Mesenteric fat pad (tissue), 1 donor: ENCODE measurements at places on chromosomes 3 and 15. TPM values are rescaled to one million over a fixed set of nuclear protein-coding genes. Genes with fewer than 3 reads are reported as not detected.

DNA sequence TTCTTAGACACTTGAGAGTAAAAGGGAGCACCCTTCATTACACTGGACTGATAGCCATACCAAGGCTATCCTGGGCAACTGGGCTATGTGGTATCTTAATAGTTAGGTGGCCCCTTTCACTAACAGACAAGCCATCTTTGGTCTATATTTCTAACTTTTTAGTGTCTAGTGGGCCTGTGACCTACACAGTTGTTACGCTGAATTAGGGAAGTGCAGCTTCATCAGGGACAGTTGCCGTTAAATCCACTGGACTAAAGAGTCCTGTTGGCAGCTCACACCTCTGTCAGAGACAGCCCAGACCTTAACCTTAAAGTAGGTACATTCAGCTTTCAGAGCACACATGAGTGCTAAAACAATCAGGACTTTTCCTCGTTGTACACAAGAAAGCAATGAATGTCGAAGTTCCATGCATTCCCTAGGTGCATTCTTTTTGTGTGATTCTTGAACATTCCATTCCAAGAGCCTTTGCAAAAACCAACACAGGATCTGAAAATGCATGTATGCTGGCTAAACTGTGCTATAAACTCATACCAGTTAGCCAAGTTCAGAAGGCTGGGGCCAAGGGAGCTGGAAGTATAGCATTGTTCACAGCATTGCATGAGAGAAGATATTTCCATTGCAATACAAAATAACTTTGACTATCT, 230.2 kb upstream of the EIF1B start:
- no peak for DNase-seq

- DNase-seq: no peak
These were observed 44.6 kb downstream of the EIF4E3 start for GRCh38 chr3:71680603-71681002.

- DNase-seq: no peak
These were observed 758 bp downstream of the SELENOK start for GRCh38 chr3:53890726-53891475.

GRCh38 chr15:84657748-84658079, 285 bp downstream of the NMB start:
- no peak for DNase-seq

The ADGRG7 gene
- total RNA-seq: not detected

The INKA1 gene
- 3.2 TPM for total RNA-seq

- DNase-seq: no peak
These were observed 56.4 kb upstream of the TAMM41 start for GRCh38 chr3:11903047-11903446.

The COX17 gene
- total RNA-seq: 48.4 TPM

DNA sequence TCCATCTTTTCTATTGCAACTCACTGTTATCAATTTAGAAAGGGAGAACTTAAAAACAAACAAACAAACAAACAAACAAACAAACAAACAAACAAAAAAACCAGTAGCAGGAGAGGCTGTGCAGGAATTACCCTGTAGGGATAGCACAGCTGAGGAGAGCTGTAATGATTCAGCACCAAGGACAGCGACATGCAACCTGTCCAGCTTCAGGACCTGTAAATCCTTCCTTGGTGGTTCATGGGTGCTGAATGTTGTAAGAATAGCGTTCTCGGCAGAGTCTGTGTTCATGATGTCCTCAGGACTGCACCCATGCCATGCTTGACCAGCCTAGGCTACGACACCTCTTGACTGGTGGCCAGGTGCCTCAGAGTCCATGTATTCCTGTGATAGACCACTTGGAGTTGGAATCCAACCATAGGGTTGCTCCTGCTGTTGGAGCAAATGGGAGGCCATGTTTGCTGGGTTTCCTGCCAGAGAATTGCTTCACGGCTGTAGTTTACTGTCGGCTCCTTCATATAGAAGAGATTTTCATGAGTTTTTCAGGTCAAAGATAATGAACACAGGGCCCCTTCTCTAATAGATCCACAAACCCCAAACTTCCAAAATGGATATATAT, 65.9 kb downstream of the CACNA2D3 start:
- DNase-seq: no peak

DNA sequence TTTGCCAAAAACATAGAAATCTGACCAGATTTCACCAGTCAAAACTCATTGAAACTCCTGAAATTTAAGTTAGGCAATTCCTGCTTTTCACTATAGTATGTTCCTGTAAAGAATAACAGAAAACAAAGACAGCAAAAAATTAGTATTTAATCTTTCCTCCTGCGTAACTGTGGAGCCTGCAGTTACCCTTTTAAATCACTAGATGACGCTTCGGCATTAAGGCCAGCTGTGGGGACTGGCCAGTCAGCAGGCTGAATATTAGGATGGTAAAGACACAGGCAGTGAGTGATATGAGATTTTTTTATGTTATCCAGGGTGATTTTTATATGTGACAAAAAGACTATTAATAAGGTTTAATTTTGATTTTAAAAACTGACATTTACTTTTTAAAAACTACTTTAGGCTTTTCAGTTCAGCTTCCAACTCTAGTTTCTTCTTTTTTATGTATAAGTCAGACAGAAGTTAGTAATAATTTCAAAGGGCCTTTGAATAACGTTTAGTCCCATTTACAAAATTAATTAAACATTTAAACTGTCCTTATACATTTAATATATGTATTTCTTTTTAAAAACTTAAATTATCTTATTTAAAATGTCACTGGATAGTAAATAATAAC, 165.1 kb downstream of the PPM1L start:
- no peak for DNase-seq

The TF gene
- total RNA-seq: 9.4 TPM

The DPPA2 gene
- not detected for total RNA-seq

The C3orf22 gene
- not detected for total RNA-seq

GRCh38 chr15:59817834-59818233, 128.7 kb upstream of the BNIP2 start:
- no peak for DNase-seq

- DNase-seq: no peak
These were observed 28.8 kb upstream of the SHC4 start for GRCh38 chr15:48992545-48992944.

GRCh38 chr3:95886616-95887015, 927.8 kb upstream of the EPHA6 start:
- no peak for DNase-seq

- no peak for DNase-seq
These were observed 13.2 kb upstream of the PIK3R4 start for GRCh38 chr3:130759692-130760338.

- DNase-seq: no peak
These were observed 69.5 kb downstream of the CCR1 start for GRCh38 chr3:46138581-46138980.

The XPC gene
- 24.8 TPM for total RNA-seq

DNA sequence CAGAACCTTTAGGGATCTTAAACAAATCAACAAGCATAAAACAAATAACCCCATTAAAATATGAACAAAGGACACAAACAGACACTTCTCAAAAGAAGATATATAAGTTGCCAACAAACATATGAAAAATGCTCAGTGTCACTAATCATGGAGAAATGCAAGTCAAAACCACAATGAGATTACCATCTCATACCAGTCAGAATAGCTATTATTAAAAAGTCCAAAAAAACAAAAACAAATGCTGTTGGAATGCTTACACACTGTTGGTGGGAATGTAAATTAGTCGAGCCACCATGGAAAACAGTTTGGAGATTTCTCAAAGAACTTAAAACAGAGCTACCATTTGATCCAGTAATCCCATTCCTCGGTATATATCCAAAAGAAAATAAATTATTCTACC, 423.6 kb downstream of the OTOL1 start:
- no peak for DNase-seq

The GOLGA8J gene
- total RNA-seq: not detected

- no peak for DNase-seq
These were observed 114.3 kb downstream of the EDEM1 start for GRCh38 chr3:5301651-5302297.

GRCh38 chr15:51049081-51049480, 45.6 kb downstream of the TNFAIP8L3 start:
- no peak for DNase-seq

The GOLGA8N gene
- 6.9 TPM for total RNA-seq

The RAB8B gene
- 46.8 TPM for total RNA-seq

The VPS39 gene
- total RNA-seq: 57.3 TPM

GRCh38 chr15:84671211-84671610, 13.2 kb upstream of the NMB start:
- no peak for DNase-seq
